ENCODE measurements at places on chromosomes 1 and 21. TPM values are rescaled to one million over a fixed set of nuclear protein-coding genes. Genes with fewer than 3 reads are reported as not detected.

- DNase-seq, result no peak
- no peaks in the 10 kb centered on the region for H3K36me3 ChIP-seq
- no peaks in the 10 kb centered on the region for H3K4me1 ChIP-seq
- no peak overlapping the region for H3K27ac ChIP-seq
- no peaks in the 10 kb centered on the region for H3K27me3 ChIP-seq
Measured at GRCh38 chr1:245444147-245444828, 289.5 kb downstream of the KIF26B start.

- H3K27ac ChIP-seq, result no peak overlapping the region
- no peaks in the 10 kb centered on the region for H3K36me3 ChIP-seq
- no peaks in the 10 kb centered on the region for H3K27me3 ChIP-seq
- no peak for DNase-seq
- H3K4me3 ChIP-seq, result no peak overlapping the region
Measured at GRCh38 chr21:44925378-44925755, 4.7 kb upstream of the ITGB2 start.

DNA sequence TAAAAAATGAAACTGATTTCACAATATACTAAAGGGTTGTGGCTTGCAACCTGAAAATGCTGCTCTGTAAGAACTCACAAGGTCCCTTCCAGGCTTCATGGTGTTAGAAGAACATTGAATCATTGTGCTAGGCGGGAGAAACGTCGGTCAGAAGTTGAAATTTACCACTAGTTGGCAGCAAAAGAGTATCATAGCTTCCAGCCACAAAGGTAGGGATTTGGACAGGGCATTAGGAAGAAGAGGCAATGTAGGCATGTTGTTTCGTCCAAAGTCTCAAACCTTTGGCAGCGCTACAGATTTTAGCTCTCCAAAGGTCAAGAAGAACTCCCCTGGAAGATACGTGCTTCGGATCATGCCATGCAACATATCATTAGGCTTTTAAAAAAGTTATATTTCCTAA lies 62.5 kb upstream of the ZP4 start:
- DNase-seq, result no peak
- no peaks in the 10 kb centered on the region for H3K4me1 ChIP-seq
- H3K36me3 ChIP-seq, result no peaks in the 10 kb centered on the region
- H3K27me3 ChIP-seq, result no peaks in the 10 kb centered on the region

- no peak overlapping the region for H3K4me3 ChIP-seq
- no peaks in the 10 kb centered on the region for H3K36me3 ChIP-seq
- H3K27ac ChIP-seq, result no peak overlapping the region
- H3K27me3 ChIP-seq, result no peaks in the 10 kb centered on the region
- no peak for DNase-seq
Measured at GRCh38 chr1:217660353-217661062, 29.4 kb downstream of the SPATA17 start.

- H3K4me1 ChIP-seq, result peaks cover 57% of the 10 kb centered on the region
- no peaks in the 10 kb centered on the region for H3K27me3 ChIP-seq
- H3K4me3 ChIP-seq, result no peak overlapping the region
- DNase-seq, result no peak
- peak overlapping the region; percentile 99 for H3K27ac ChIP-seq
Measured at GRCh38 chr1:150564051-150564991, 15.1 kb downstream of the MCL1 start.

DNA sequence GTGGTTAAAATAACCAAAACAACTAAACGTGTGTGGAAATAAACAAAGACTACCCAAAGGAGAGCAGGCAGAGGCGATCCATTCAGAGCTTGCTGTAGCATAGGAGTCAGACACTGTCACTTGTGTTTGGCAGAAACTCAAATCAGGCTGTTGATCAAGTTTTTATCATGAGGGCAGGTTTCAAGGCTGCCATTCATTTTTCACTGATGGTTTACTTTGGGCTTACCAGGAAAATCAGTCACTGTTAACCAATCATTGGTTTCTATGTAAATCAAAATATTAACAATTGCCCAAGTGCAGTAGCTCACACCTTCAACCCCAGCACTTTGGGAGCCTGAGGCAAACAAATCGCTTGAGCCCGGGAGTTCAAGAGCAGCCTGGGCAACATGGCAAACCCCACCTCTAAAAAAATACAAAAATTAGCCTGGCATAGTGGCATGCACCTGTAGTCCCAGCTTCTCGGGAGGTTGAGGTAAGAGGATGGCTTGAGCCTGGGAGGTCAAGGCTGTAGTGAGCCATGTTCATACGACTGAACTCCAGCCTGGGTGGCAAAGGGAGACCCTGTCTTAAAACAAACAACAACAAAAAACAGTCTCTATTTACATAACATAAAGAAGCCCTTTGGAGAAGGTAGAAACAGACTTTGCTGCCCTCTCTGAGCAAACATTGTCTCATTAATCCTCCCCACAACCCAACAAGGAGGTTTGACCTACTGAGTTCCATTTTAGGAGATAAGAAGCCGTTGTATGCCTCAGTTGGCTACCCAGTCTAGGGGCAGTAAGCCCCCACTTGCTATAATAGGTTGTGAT lies 21.1 kb upstream of the ETS2 start:
- H3K36me3 ChIP-seq, result no peaks in the 10 kb centered on the region
- H3K4me1 ChIP-seq, result no peaks in the 10 kb centered on the region
- no peak for DNase-seq
- no peaks in the 10 kb centered on the region for H3K27me3 ChIP-seq

DNA sequence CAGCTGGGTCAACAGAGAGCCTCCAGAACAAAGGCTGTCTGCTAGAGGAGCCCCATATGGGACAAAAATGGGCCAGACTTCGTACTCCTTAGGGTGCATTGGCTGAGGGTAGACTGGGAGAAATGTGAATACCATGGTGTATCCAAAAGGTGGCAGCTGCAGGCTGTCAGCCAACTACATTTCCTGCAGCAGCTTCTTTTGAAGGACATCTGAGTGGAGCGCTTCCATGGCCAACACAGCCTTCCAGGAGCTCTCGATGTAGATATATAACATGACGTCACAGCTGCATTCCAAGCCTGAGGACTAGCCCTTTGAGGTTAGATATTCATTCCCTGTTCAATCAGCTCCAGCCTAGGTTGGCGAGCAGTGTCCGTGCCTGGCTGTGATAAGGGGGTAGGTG lies 107.7 kb downstream of the MAB21L3 start:
- no peaks in the 10 kb centered on the region for H3K4me1 ChIP-seq
- no peaks in the 10 kb centered on the region for H3K27me3 ChIP-seq
- DNase-seq, result no peak
- no peak overlapping the region for H3K27ac ChIP-seq

DNA sequence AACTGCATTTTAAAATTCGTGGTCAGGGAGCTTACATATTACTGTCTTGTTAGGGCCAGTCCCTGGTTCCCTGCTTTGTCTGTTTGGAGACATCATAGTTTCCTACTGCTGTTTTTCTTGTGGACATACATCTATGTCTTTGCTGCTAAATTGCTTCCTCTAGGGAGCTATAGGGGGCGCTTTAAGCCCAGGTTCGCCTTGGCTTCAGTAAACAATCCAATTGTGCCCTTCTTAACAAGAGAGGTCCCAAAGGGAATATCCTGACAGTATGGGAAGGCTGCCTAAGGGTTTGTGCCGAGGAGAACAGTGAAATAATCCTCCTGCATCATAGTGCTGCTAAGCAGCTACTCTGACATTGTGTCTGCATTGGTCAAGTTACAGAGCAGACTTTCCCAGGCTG lies 112.5 kb downstream of the USH2A start:
- DNase-seq, result no peak
- no peaks in the 10 kb centered on the region for H3K36me3 ChIP-seq
- H3K27ac ChIP-seq, result no peak overlapping the region

- no peaks in the 10 kb centered on the region for H3K27me3 ChIP-seq
- H3K4me3 ChIP-seq, result no peak overlapping the region
- no peaks in the 10 kb centered on the region for H3K36me3 ChIP-seq
- peak; percentile 61 for DNase-seq
- peaks cover 4% of the 10 kb centered on the region for H3K4me1 ChIP-seq
Measured at GRCh38 chr1:32695098-32695904, 7.3 kb downstream of the SYNC start.

DNA sequence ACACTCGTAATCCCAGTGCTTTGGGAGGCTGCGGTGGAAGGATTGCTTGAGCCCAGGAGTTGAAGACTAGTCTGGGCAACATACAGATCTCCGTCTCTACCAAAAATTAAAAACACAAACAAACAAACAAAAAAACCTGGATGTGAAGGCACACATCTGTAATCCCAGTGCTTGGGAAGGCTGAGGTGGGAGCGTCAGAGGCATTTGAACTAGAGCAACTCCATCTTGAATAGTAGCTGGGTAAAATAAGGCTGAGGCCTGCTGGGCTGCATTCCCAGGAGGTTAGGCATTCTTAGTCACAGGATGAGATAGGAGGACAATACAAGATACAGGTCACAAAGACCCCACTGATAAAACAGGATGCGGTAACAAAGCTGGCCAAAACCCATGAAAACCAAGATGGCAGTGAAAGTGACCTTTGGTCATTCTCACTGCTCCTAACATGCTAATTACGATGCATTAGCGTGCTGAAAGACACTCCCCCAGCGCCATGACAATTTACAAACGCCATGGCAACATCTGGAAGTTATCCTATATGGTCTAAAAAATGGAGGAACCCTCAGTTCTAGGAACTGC lies 33.2 kb upstream of the RD3 start:
- no peaks in the 10 kb centered on the region for H3K4me1 ChIP-seq
- no peak for DNase-seq
- no peak overlapping the region for H3K27ac ChIP-seq
- H3K27me3 ChIP-seq, result no peaks in the 10 kb centered on the region

GRCh38 chr1:212976586-212976985 lies 26.2 kb downstream of the VASH2 start:
- H3K27ac ChIP-seq, result no peak overlapping the region
- DNase-seq, result no peak
- no peaks in the 10 kb centered on the region for H3K36me3 ChIP-seq
- H3K4me1 ChIP-seq, result no peaks in the 10 kb centered on the region
- H3K4me3 ChIP-seq, result no peak overlapping the region

- H3K36me3 ChIP-seq, result no peaks in the 10 kb centered on the region
- no peak for DNase-seq
- H3K27ac ChIP-seq, result no peak overlapping the region
- H3K27me3 ChIP-seq, result no peaks in the 10 kb centered on the region
Measured at GRCh38 chr1:118826669-118827068, 161.5 kb downstream of the TBX15 start.

DNA sequence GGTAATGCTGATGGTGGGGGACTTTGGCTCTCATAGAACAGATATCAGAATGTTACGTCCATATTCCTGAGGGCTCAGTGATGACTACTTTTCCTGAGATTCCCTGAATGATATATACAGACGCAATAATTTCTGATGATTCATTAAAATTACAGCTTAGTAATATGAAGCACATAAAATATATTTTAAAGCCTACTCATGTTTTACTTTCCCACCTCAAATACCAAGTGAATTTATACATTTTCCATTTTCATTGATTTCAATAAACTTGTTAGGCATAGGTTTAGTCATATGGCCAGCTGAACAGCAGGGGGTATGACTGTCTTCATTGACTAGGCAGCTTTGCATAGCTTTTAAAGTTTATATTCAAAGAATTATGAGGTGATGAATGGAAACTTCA lies 26.2 kb upstream of the PDC start:
- DNase-seq, result no peak
- H3K27me3 ChIP-seq, result no peaks in the 10 kb centered on the region
- H3K36me3 ChIP-seq, result no peaks in the 10 kb centered on the region
- no peaks in the 10 kb centered on the region for H3K4me1 ChIP-seq
- H3K27ac ChIP-seq, result no peak overlapping the region

GRCh38 chr1:201893431-201893830 lies 4.7 kb downstream of the SHISA4 start:
- H3K4me3 ChIP-seq, result no peak overlapping the region
- peaks cover 7% of the 10 kb centered on the region for H3K4me1 ChIP-seq
- H3K27ac ChIP-seq, result no peak overlapping the region
- no peaks in the 10 kb centered on the region for H3K27me3 ChIP-seq

DNA sequence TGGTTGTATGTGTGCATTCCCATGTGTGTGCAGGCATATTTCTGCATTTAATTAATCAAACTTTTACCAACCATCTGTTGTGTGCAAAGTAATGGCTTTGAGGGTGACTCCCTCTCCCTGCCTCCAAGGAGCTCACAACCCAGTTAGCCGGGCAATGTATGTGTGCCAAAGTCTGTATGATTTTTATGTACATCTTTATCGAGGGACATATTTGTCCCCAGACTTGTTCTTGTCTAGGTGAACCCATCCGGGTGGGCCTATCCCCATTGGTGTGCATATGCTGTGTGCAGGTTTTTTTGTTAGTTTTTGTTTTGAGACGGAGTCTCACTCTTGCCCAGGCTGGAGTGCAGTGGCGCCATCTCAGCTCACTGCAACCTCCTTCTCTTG lies 1.8 kb downstream of the SYTL1 start:
- DNase-seq, result no peak
- no peaks in the 10 kb centered on the region for H3K36me3 ChIP-seq
- H3K27ac ChIP-seq, result no peak overlapping the region
- H3K27me3 ChIP-seq, result no peaks in the 10 kb centered on the region
- no peak overlapping the region for H3K4me3 ChIP-seq

DNA sequence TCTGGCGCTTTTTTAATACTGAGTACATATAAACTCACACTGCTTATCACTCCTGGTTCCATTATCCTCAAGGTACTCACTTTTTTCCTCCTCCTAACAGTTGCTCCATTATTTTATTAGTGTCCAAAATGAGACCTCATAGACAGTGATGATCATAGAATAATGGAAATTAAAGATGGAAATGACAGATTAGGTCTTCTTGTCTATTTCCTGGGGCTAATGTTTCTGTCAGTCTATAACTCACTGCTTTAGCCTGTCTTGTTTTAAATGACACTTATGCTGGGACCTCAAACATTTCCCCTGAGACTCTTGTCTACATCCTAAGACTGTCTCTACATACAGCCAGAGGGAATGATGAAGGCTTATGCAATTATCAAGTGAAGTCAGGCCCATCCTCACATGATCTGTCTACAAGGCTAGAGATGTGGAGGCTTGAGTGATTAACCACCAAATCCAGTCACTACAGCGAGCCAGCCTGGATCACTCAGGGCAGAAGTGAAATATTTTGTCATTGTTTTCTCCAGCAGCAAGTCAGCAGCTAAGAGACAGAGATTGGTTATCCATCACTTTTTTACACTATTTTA lies 152.1 kb downstream of the ASTN1 start:
- H3K4me3 ChIP-seq, result no peak overlapping the region
- H3K27ac ChIP-seq, result no peak overlapping the region
- no peaks in the 10 kb centered on the region for H3K4me1 ChIP-seq
- no peaks in the 10 kb centered on the region for H3K27me3 ChIP-seq
- no peaks in the 10 kb centered on the region for H3K36me3 ChIP-seq

GRCh38 chr21:31922881-31923280 lies 50.1 kb downstream of the HUNK start:
- H3K27ac ChIP-seq, result no peak overlapping the region
- DNase-seq, result no peak

The SPRR2G gene
- not detected for total RNA-seq

The BSND gene
- total RNA-seq, result 0.10 TPM

The PGBD5 gene
- total RNA-seq, result 0.12 TPM

The RGS8 gene
- 0.12 TPM for total RNA-seq

The TNFAIP8L2 gene
- total RNA-seq, result 0.48 TPM

The SYCP1 gene
- not detected for total RNA-seq

The SPRR2B gene
- total RNA-seq, result 3.8 TPM

The C1orf56 gene
- 8.7 TPM for total RNA-seq

All from ovary (tissue), 10 donors.